ENCODE measurements at places on chromosomes 3 and 15.

DNA sequence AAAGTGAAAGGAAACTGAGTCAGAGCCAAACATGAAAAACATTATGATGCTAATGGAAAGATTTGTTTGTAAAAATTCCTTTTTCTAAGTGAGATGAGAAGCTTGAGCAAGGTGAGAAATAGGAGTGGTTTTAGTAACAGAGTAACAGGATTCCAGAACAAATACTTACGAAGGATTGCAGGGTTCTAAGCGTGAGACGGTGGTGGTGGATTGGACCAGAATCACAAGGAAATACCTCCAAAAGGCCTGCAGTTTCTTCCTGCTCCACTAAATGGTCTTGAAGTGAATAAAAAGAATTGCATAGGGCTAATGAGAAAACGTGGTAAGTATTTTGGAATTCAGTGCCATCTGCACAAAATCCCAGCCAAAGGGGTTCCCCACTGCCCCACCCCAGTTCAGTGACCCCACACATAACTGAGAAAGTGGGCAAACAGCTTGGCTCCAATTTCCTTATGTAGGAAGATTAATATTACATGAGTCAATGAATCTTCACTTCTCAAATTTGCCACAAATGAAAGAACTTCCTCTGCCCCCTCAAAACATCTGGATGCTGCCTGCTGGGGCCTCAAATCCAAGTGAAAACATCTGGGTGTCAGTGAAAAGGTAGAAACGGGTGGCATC lies 283.8 kb upstream of the NR2F2 start:
- no peak for DNase-seq

- no peak for DNase-seq
Measured at GRCh38 chr3:12136371-12136770, 22.3 kb downstream of the TIMP4 start.

GRCh38 chr3:122081543-122082247 lies 26.5 kb downstream of the CD86 start:
- DNase-seq, result no peak

DNA sequence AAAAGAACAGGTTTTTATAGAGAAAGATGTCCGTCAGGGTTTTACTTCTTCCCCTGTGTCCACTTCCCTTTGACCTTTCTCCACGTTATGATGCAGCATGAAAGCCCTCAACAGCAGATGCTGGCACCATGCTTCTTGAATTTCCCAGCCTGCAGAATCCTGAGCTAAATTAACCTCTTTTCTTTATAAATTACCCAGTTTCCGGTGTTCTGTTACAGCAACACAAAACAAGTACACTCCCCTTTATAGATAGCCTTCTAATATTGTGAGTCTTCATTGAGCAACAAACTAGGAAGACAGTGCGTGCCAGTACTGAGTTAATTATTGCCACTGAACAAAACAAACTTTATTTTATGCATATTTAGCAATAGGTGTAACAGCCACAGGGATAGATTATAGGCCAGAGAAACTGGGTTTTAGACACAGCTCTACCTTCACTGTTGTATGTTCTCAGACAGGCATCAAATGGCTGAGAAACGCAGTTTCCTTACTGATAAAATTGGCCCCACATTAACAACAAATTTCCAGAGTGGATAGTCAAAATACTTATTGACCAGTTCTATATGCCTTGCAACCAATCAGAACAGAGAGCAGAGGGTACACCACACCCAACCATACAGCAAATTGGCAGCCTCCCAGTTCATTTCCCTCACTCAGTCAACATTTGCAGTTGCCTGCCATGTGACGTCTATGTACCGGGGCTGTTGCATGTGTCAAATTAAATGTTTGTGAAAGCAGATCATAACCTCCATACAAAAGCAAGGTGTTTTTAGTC lies 14.4 kb upstream of the TBL1XR1 start:
- DNase-seq, result no peak

DNA sequence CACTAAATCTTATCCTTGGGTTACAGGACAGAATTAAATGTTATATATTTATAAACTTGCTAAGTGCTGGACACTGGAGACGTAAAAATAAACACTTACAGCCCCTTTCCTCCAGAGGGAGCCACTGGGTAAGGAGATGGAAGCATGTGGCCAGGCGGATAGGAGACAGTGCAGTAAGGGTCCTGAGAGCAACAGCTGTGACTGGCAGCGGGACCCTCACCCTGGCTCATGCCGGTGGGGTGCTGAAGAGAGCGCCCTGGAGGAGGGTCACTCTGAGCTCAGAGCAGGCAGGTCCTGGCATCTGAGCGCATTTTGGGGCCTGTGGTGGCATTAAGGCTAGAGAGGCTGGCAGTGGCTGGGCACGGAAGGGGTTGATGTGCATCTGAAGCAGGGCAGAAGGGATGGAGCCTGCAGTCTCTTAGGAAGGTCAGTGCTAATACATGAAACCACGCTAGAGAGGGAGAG lies 16.0 kb downstream of the SEC61A1 start:
- no peak for DNase-seq

DNA sequence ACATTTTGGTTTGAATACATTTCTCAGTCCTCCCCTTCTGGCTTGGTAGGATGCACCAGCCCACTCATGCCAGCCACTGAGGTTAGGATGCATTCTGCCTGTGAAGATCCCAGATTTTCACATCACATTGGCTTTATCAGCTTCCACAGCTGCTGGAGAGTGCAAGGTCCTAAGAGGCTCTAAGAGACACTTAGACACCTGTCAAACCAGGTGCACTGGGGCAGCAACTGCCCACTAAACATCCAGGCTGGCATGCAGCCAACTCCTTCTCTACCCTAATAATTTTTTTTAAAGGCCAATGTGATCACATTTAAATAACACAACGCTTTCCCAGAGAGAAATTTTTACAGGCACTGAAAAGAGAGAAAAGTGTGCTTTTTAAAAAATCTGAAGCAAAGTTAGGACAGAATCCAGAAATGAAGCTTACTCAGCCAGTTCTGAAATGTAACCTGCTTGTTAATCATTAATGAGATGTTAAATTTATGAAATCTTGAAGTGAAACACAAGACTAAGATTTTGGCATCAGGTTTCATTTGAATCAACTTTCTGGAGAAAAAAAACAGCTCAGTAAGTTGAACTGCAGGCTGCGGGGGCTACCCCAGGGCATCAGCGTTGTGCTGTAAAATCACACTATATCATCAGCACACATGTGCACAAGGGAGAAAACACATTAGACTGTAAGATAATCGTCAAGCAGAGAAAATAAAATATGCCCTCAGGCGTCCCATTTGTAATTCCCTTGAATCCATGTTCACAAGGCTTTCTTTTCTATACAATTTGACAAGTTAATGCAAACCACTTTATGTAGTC lies 312.9 kb downstream of the ZBBX start:
- DNase-seq, result no peak

DNA sequence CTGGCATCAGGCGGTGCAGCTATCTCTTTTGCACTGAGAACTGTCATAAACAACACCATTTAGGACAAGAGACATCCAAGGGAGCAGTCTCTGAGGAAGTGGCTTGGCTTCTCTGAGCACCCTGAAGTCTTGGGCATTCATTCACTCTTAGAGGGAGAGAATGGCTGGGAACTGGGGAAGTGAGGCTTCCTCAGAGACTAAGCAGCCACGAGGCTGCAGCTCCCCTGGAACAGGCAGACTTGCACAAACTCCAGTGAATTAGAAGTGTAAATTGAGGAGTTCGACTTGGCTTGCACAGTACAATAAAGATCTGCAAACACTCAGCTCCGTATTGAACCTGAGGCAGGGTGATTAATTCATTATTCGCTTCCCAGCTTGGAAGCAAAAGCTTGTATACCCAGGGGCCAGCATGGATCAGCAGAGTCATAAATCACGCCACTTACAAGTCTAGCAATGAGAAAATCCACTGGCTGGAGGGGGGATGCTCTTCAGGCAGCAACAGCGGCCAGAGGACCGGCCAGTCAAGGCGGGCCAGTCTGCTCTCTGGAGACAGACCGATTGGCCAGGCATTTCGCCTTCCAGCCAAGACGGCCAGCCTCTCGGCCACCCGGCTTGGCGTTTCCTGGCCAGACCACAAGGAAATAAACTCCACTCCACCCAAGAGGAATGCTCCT lies 118.8 kb upstream of the ADPGK start:
- DNase-seq, result no peak

GRCh38 chr3:188792793-188793192 lies 379.0 kb upstream of the TPRG1 start:
- DNase-seq, result no peak

- DNase-seq, result no peak
Measured at GRCh38 chr3:116191409-116191808, 253.9 kb downstream of the LSAMP start.

DNA sequence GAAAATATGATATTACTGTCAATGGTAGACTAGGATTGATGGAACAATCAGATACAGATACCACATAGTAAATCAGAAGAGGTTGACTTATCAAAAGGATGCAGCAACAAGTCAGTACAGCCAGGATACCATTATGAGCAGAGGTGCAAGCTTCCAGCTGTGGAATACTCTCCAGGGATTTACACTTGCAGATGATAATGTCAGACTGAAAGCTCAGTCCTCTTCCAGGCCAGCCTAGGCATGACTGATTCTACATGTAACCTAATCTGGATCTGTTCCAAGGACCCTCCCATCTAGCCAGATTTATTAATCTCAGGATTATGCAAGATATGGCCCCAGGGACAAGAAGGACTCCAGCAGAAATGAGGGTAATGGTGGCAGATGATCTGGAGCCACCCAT lies 8.2 kb downstream of the FILIP1L start:
- DNase-seq, result no peak

DNA sequence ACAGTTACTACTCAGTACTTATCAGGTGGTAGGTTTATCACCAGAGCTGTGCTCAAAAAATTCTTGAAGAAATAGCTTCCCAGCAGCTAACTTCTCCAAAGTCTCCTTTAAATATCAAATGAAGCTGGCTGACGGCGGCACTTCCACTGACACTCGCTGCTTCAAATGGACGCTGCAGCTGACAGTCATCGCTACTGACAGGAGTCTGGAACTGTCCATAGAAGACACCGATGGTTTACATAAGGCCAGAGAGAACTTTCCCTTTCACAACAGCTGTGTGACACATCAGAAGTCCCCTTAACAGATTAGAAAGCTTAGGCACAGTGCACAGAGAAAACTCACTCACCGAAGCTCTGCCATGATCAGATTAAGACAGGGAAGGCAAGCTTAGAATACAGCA lies 270.2 kb downstream of the SHOX2 start:
- no peak for DNase-seq

DNA sequence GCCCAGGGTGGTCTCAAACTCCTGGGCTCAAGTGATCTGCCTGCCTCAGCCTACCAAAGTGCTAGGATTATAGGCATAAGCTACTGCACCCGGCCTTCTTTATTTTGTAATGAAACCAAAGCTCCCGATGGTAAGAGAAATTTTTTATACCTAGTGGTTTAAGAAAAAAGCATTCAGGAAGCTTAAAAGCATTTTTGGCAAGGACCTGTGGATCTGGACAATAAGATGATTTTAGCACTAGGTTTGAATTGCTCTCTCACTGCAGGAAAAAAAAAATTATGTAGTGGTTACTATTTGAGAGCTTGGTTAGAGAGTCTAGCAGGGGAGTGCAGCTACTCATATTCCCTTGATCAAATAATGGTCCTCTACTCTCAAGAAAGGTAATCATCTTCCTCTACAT lies 64.9 kb upstream of the PIK3R4 start:
- no peak for DNase-seq

DNA sequence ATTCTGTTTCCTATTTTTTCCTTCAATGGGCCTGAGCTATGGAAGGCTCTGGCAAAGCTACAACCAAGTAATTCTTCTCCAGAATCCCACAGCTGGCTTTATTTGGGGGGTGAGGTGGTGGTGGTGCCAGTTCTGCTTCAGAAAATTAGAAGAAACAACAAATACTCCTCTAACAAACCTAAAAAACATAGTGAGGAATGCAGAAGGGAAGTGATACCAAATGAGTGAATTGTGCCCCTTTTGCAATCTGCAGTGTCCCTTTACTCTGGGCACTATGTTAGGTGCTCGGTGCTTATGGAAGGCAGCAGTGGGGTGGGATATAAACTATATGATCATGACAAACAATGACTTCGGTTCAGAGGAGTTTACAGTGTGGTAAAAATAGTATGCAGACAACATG lies 90.4 kb upstream of the ROPN1 start:
- no peak for DNase-seq

- no peak for DNase-seq
Measured at GRCh38 chr3:124156866-124157712, 165.2 kb upstream of the ROPN1 start.

DNA sequence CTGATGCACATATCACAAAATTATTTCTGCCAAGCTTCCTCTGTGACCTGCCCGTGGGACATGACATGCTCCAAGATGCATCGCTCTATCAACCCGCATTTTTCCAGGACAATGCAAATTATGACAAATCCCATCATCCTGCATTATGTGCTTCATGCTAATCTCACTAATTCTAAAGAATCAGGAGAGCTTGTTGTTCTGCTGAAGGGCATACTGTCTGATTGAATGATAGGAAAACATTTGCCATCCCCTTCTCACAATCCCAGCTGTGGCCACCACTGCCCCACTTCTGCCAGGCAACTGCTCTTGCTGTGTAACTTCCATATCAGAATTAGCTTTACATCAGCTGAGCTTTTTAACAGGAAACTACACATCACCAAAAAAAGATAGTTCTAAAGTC lies 203.5 kb upstream of the NANOGP8 start:
- no peak for DNase-seq

- no peak for DNase-seq
Measured at GRCh38 chr3:8888301-8888915, 74.9 kb downstream of the RAD18 start.

DNA sequence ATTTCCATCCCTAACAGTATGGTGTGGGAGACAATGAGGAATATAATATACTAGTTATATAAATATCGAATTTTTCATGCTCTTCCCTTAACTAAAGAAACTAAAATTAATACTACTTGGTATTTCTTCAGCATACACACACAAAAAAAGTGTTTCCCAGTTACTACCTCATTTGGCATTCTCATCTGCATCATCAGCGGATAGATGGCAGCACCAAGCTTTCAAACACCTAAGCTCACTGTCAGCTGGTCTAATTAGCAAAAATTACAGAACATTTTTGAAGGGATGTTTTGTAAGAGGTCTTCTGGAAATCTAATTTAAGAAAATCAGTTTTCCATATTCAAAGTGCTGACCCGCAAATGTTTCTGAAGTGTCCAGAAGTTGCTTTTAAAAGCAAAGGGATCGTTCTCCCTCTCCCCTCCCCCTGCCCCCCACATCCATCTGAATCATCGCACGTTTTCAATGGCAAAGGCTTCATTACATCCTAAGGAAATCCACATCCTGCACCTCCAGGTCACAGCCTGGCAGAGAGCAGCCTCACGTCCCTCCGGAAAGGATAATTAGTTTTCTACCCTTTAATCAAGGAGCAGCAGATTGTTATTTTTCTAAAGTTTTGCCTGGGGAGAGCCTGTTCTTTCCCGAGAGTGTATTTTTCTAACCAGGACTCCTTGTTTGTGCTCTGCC lies 86.1 kb upstream of the SPATA12 start:
- no peak for DNase-seq

DNA sequence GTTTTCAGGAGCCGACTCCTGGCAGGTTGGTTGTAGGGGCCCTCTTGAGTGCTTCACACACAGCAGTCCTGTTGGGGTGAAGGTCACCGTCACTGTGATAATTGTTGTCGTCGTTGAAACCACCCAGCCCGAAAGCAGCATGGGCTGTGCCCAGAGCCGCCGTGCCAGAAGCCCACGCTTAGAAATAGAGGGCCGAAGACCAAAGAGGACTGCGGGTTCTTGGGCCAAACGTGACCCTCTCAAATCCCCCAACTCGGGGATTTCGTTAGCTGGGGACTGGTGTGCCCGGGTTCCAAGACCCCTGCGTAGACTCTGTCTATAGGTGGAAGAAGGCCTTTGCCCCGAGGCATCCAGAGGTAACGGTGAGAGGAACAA lies 7.5 kb upstream of the ADAMTS17 start:
- DNase-seq, result no peak

- DNase-seq, result no peak
Measured at GRCh38 chr3:108931035-108931434, 22.6 kb downstream of the GUCA1C start.

Measured in stimulated activated CD8-positive, alpha-beta memory T cell treated with anti-CD3 and anti-CD28 coated beads, Interleukin-7, amount 100 ng/mL, for 1 hour (primary cell).